Fibroblast of lung (primary cell): ENCODE measurements at places on chromosomes 12 and 14. TPM values are rescaled to one million over a fixed set of nuclear protein-coding genes. Genes with fewer than 3 reads are reported as not detected.

DNA sequence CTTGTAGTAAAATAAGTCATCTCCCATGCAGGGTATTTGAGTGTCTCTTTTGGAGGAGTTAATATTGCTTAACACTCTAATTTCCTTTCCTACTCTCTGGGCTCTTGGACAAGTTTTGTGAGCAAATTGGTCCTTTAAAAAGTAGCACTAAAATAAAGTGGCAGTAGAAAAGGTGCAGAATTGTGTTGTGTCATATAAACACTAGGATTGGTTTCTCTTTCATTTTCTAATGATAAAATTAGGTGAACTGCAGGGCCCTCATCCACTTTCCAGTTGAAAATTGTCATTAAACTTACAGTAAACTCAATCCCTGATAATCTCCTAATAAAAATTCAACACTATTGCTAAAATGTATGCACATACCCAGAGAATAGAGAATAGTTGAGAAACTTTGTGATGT lies 42.6 kb upstream of the REP15 start:
- H3K36me3 ChIP-seq: no peaks in the 10 kb centered on the region
- no peak overlapping the region for H3K27ac ChIP-seq
- DNase-seq: no peak
- no peaks in the 10 kb centered on the region for H3K4me1 ChIP-seq
- no peak overlapping the region for H3K4me3 ChIP-seq
- H3K27me3 ChIP-seq: no peaks in the 10 kb centered on the region

CBLN3 gene
- total RNA-seq: 2.6 and 5.3 TPM in 2 replicates

DNA sequence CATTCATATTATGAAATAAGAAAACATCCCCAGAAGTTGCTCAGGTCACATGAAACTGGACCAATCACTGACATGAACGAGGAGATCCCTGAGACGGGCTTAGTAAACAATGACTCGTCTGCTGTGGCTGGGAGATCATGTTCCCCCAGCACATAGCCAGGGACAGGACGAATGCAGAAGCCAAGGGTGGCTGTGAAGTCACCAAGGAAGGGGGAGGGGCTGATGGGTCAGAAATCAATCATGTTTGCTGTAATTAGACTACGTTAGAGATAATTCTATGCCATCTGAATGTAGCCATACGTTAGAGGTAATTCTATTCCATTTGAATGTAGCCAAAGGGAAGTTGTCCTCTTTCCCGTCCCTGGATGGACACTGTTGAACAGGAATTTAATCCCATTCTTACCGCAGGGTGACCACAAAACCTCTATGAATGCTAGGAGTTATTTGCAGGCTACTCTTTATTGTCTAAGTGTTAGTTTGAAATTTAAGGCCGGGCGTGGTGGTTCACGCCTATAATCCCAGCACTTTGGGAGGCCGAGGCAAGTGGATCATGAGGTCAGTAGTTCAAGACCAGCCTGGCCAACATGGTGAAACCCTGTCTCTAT lies 332.9 kb downstream of the TMEM132D start:
- H3K36me3 ChIP-seq: no peaks in the 10 kb centered on the region
- H3K4me3 ChIP-seq: no peak overlapping the region
- no peaks in the 10 kb centered on the region for H3K4me1 ChIP-seq
- DNase-seq: no peak
- no peak overlapping the region for H3K27ac ChIP-seq
- H3K27me3 ChIP-seq: no peaks in the 10 kb centered on the region

LACRT gene
- not detected in 2 replicates for total RNA-seq

DNA sequence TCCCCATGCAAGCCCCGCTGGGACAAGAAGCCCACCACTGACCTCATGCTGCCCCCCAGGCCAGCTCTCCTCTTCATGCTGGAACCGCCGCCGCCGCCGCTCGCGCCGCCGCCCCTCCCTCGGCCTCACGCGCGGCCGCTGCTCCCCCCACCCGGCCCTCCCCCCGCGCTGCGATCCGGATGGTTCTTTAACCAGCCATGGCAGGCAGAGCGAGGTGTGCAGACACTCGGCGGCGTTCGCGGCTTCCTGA lies at the start of gene DCAF5:
Gene DCAF5 (minus strand): TSS at position 218 of the 250 bp plus-strand sequence. CDS start 141 bp downstream, at position 77.
- peak within 1 kb of the TSS; percentile 78 for H3K27ac ChIP-seq
- no peaks in the 10 kb centered on the region for H3K36me3 ChIP-seq
- peak within 1 kb of the TSS; percentile 74 for H3K4me3 ChIP-seq
- no peaks in the 10 kb centered on the region for H3K27me3 ChIP-seq
- no peak for DNase-seq

POU6F1 gene
- 3.3 and 4.8 TPM in 2 replicates for total RNA-seq

KRT71 gene
- not detected in 2 replicates for total RNA-seq

GRCh38 chr14:52351233-52352060 lies 37.3 kb downstream of the PTGER2 start:
- H3K4me1 ChIP-seq: peaks cover 33% of the 10 kb centered on the region
- no peak overlapping the region for H3K4me3 ChIP-seq
- no peaks in the 10 kb centered on the region for H3K36me3 ChIP-seq
- H3K27me3 ChIP-seq: no peaks in the 10 kb centered on the region
- peak overlapping the region; percentile 26 for H3K27ac ChIP-seq
- DNase-seq: peak; percentile 84

DNA sequence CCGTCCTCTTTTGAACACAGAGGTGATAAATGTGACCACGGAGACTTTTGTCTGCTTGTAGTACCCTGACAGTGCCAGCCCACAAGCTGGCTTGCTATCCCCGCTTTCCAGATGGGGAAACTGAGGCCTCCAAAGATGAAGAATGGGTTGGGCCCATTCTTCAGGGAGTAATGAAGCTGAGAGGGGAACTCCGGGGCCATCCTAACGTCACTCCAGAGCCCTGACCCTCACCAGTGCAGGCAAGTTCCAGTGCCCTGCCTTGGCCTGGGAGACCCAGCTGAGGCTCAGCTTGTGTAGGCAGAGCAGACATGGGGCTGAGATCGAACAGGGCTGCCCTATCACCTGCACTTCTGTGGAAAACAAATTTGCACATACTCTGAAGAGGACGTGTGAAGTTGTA lies 277.1 kb downstream of the DPF3 start:
- peaks cover 13% of the 10 kb centered on the region for H3K4me1 ChIP-seq
- H3K27ac ChIP-seq: no peak overlapping the region
- no peak for DNase-seq

DNA sequence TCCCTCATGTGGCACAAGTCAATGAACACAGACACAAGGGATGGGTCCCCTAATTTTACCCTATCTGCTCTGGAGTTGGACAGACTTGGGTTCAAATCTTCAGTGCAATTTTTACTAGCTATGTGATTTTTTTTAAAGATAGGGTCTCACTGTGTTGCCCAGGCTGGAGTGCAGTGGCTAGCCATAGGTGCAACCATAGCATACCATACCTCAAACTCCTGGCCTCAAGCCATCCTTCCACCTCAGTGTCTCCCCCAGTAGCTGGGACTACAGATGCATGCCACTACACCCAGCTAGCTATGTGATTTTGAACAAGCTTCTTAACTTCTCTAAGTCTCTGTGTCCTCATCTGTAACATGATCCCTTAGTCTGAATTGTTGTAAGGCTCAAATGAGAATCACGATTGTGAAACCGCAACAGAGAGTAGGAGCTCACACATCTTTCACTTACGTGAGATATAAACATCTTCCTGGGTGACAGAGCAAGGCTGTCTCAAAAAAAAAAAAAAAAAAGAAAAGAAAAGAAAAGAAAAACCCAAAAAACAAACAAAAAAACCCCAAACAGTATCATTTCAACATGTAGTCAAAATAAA lies 4.7 kb downstream of the CALCOCO1 start:
- H3K36me3 ChIP-seq: peaks cover 4% of the 10 kb centered on the region
- no peaks in the 10 kb centered on the region for H3K4me1 ChIP-seq
- peak; percentile 66 for DNase-seq
- no peak overlapping the region for H3K27ac ChIP-seq
- no peaks in the 10 kb centered on the region for H3K27me3 ChIP-seq

IKZF4 gene
- total RNA-seq: 0.51 and 2.0 TPM in 2 replicates

DNA sequence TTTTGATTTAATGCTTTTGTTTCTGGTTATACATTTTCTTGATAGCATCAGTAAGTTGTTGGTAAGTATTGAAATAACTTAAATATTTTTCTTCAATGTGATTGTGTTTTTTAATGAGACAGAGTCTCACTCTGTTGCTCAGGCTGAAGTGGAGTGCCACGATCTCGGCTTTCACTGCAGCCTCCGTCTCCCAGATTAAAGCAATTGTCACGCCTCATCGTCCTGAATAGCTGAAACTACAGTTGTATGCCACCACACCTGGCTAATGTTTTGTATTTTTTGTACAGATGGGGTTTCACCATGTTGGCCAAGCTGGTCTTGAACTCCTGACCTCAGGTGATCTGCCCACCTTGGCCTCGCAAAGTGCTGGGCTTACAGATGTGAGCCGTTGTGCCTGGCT lies 78.8 kb downstream of the FGD4 start:
- H3K4me1 ChIP-seq: no peaks in the 10 kb centered on the region
- no peak for DNase-seq
- no peak overlapping the region for H3K27ac ChIP-seq
- H3K36me3 ChIP-seq: no peaks in the 10 kb centered on the region

GRCh38 chr12:6233121-6233971 lies 33.1 kb downstream of the CD9 start:
- peaks cover 33% of the 10 kb centered on the region for H3K4me1 ChIP-seq
- no peak overlapping the region for H3K4me3 ChIP-seq
- peak overlapping the region; percentile 29 for H3K27ac ChIP-seq
- peaks cover 38% of the 10 kb centered on the region for H3K36me3 ChIP-seq
- DNase-seq: peak; percentile 22
- no peaks in the 10 kb centered on the region for H3K27me3 ChIP-seq

DNA sequence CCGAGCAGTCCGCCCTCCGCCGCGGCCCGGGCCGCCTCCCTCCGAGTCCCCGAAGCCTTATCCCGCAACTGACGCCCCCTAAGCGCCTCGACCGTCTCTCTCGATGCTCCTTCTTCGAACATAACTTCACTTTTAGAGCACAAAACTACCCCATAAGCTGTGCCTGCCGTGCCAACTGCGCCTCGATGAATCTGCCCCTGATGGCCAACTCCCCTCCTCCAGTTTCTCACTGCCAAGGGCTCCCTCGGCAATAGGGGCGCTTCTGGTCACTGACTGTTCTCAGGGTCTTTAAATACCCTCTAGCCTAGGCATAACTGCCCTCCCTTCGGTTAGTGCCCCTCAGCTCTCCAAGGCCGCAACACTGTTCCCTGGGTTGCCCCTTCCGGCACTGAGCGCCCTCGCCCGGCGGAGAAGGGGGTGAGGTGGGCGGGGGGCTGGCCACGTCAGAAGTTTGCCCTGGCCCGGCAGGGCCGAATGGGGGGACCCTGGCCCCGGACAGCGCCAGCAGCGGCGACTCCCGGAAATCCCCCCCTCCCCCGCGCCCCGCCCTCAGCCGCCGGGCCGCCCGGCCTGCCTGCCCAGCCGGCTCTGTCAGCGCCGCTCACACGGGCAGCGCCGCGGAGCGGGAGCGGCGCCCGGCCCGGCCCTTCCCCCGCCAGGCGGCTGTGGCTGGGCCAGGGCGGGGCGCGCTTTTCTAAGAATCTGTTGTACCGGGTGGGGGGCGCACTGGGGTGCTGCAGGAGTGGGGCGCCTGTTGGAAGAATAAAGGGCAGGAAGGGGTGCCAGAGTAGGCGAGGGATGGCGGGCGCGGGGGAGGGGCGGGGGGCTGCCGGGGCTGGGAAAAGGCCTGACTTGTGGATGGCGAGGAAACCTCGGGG lies 10.6 kb downstream of the RARG start:
- no peaks in the 10 kb centered on the region for H3K27me3 ChIP-seq
- peak overlapping the region; percentile 66 for H3K4me3 ChIP-seq
- DNase-seq: peak; percentile 63
- peaks cover 43% of the 10 kb centered on the region for H3K4me1 ChIP-seq

DNA sequence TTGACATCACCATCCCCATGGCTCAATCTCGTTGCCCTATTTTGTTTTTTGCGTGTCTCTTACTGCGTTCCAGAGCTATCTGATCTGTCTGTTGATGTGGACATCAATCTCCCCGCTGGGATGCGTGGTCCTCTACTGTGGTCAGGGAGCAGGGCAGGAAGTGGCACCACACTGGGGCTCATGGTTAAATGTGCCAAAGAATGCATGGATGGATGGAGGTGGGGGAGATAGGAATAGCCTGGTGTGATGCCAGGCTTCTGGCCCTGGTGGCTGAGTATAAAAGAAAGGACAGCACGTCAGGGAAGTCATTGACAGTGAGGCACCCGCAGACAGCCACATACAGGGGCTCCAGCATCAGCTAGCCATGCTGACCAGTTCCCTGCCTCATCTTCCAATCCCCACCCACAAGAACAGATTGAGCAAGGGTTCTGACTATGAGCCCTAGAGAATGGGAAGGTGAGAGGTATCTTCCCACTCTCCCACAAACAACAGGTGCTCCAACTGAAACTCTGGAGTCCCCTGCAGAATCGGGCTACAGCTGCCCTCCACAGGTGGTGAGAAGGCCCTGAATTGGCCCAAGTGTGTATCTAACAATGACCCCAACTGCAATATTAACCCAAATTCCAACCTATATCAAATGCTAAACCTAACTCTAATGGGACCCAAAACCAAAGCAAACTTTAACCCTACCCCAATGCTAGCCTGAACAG lies 2.7 kb upstream of the BEGAIN start:
- no peaks in the 10 kb centered on the region for H3K36me3 ChIP-seq
- no peak overlapping the region for H3K27ac ChIP-seq
- peaks cover 13% of the 10 kb centered on the region for H3K27me3 ChIP-seq
- H3K4me1 ChIP-seq: no peaks in the 10 kb centered on the region
- DNase-seq: no peak

- DNase-seq: peak; percentile 38
- no peak overlapping the region for H3K4me3 ChIP-seq
- peaks cover 5% of the 10 kb centered on the region for H3K36me3 ChIP-seq
- H3K27me3 ChIP-seq: peaks cover 9% of the 10 kb centered on the region
- H3K4me1 ChIP-seq: no peaks in the 10 kb centered on the region
Measured at GRCh38 chr12:53709671-53710070, 17.6 kb downstream of the CALCOCO1 start.

DNA sequence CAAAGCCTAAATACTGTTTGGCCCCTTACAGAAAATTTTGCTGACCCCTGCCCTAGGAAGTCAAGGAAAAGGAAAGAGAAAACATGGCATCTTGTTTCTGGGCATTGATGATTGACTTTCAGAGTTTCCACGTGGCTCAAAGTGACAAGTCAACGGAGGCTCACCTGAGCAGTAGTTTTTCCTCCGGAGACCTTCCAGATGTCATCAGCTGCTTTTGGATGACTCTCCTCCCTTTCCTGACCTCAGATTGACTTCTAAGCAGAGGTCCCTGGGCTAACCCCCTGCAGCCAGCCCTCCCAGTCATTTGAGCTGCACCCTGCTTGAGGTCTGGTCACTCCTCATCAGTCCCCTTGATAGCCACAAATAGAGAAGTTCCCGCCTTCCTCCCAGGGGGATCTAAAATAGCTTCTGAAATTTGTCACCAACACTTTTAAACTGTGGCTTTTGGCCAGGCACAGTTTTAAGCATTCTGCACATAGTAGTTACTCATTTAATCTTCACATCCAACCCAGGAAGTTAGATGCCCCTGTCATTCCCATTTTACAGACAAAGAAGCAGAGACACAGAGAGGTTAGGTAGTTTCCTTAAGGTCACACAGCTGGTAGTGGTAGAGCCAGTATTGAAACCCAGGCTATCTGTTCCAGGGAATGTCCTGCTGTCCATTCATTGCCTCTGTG lies 143.4 kb downstream of the CHST11 start:
- H3K27me3 ChIP-seq: no peaks in the 10 kb centered on the region
- peaks cover 24% of the 10 kb centered on the region for H3K4me1 ChIP-seq
- no peak overlapping the region for H3K4me3 ChIP-seq

SLC39A5 gene
- total RNA-seq: not detected in 2 replicates
